Stimulated activated CD4-positive, alpha-beta T cell treated with anti-CD3 and anti-CD28 coated beads, Interleukin-15, amount 100 ng/mL, for 1 hour (primary cell): ENCODE measurements at places on chromosomes 12 and 14.

- peak; percentile 91 for DNase-seq
These were observed 726 bp upstream of the ZNF140 start for GRCh38 chr12:133080026-133080367.

- DNase-seq: no peak
These were observed 35.1 kb downstream of the CCDC85C start for GRCh38 chr14:99568567-99569560.

DNA sequence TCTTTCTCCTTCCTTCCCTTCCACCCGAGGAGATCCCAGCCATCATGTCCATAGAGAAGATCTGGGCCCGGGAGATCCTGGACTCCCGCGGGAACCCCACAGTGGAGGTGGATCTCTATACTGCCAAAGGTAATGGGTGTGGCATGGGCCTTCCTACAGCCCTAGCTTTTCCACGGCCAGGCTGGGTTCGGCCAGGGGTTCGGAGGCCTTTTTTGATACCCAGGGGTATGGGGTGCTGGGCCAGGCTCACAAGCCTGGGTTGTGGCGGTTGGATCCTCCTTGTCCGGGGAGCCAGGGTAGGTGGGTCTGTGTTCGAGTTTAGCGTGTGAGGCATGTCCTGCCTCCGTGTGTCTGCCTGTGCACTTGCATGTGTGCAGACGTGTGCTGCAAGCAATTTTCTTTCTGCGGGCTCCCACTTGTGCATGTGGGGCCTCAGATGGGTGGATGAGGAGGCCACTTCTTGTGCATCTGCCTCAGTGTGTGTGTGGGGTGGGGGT lies 1.5 kb downstream of the ENO2 start:
- DNase-seq: no peak

- no peak for DNase-seq
These were observed 50.0 kb upstream of the USP44 start for GRCh38 chr12:95601091-95601961.

DNA sequence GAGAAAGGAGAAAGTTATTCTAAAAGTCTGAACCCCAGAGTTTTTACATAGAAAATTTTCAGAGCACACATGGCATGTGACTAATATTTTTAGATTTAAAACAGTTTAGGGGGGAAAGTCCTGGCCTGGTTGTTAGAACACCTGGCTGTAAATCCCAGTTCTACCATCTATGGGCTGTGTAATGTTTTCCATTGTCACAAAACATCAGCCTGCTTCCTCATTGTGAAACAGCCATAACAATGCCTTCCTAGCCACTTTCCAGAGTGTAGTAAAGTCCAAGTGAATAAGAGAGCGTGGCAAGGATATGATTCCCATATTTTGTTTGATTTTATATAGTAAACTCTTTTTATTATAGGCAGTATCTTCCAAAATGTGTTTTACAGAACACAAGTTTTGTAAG lies 310.0 kb upstream of the DCN start:
- no peak for DNase-seq
